Activated naive CD8-positive, alpha-beta T cell treated with anti-CD3 and anti-CD28 coated beads for 36 hours (primary cell): ENCODE measurements at places on chromosomes 5 and 9. TPM values are rescaled to one million over a fixed set of nuclear protein-coding genes. Genes with fewer than 3 reads are reported as not detected.

The CCL19 gene
- not detected for total RNA-seq

DNA sequence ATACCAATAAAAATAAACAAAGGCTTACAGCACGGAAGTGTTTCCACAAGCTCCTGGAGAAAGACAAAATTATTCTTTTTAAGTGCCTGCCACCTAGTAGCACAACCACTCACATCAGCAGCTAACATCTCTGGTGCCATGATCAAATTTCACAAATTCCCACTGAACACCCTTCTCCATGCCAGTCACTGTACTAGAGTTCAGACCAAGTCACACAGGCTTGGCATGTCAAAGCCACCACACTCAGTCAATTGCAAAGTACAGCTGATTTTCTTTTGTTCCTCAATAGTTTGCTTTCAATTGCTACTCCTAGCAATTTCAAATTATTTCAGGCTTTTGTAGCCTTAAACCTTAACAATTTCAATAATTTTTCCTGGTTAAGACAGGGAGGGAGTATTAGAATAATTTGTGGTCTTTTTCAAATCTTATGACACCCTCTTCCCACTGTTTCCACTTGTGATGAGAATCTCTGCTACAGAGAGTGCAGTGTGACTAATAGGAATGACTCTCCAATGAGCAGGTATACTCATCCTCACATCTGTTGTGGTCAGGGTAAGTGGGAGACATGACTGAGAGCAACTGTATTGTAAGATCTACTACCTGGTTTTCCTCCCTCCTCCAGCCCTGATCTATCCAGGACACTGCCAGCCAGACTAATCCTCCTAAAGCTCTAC lies 46.2 kb downstream of the RNF145 start:
- DNase-seq, result peak; percentile 12
- peaks cover 17% of the 10 kb centered on the region for H3K36me3 ChIP-seq
- H3K4me3 ChIP-seq, result no peak overlapping the region
- H3K27me3 ChIP-seq, result no peaks in the 10 kb centered on the region
- H3K4me1 ChIP-seq, result peaks cover 46% of the 10 kb centered on the region

The TMEM8B gene
- 2.8 TPM for total RNA-seq

The IPO11 gene
- total RNA-seq, result 73.4 TPM

GRCh38 chr9:99023831-99024230 lies 80.1 kb downstream of the COL15A1 start:
- H3K4me3 ChIP-seq, result no peak overlapping the region
- DNase-seq, result no peak
- H3K27ac ChIP-seq, result no peak overlapping the region
- peaks cover 19% of the 10 kb centered on the region for H3K4me1 ChIP-seq
- H3K36me3 ChIP-seq, result no peaks in the 10 kb centered on the region

GRCh38 chr9:18250053-18250452 lies 223.9 kb upstream of the ADAMTSL1 start:
- peaks cover 4% of the 10 kb centered on the region for H3K27me3 ChIP-seq
- H3K36me3 ChIP-seq, result no peaks in the 10 kb centered on the region
- no peak overlapping the region for H3K27ac ChIP-seq
- DNase-seq, result no peak

- H3K4me1 ChIP-seq, result no peaks in the 10 kb centered on the region
- no peak for DNase-seq
- H3K27ac ChIP-seq, result no peak overlapping the region
- no peaks in the 10 kb centered on the region for H3K27me3 ChIP-seq
- no peaks in the 10 kb centered on the region for H3K36me3 ChIP-seq
Observed at GRCh38 chr9:6590334-6590733, 55.2 kb downstream of the GLDC start.

- H3K27me3 ChIP-seq, result no peaks in the 10 kb centered on the region
- no peak overlapping the region for H3K4me3 ChIP-seq
- no peaks in the 10 kb centered on the region for H3K36me3 ChIP-seq
- H3K4me1 ChIP-seq, result no peaks in the 10 kb centered on the region
Observed at GRCh38 chr5:20590356-20590755, 602.4 kb upstream of the CDH18 start.

- no peak overlapping the region for H3K27ac ChIP-seq
- H3K27me3 ChIP-seq, result no peaks in the 10 kb centered on the region
- H3K36me3 ChIP-seq, result no peaks in the 10 kb centered on the region
- no peaks in the 10 kb centered on the region for H3K4me1 ChIP-seq
Observed at GRCh38 chr5:84361572-84361971, 23.1 kb downstream of the EDIL3 start.

- no peak overlapping the region for H3K27ac ChIP-seq
- H3K27me3 ChIP-seq, result no peaks in the 10 kb centered on the region
- no peaks in the 10 kb centered on the region for H3K4me1 ChIP-seq
- DNase-seq, result no peak
- H3K4me3 ChIP-seq, result no peak overlapping the region
Observed at GRCh38 chr5:81785322-81785721, 34.4 kb upstream of the SSBP2 start.

DNA sequence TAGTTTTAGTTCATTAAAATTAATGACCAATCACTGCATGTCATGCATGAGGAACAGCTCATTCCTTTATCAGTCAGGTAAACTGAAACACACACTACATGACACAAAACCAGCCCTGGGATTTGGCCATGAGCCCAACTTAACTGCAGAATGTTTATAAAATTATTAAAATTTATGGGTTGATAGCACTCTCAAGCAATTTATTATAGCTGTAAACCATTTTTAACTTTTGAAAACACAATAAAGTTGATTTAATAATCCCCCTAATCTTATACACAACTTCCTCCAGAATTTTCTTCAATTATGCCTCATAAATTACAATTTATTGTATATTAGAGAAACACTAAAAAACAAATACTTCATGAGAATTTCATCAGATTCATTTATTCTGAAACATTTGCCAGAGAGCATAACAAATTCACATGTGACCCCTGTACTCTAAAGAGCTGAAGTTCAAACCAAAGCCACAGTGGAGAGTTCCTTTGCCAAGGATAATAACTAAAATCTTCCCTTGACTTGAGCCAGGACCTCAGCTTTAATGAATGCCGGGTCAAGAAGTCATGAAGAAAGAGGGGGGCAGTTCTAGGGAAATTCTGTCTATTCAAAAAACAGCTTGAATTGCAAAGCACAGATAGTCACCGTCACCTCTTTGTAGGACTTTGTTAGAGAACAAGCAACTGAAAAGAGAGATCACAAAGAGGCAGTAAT lies 763.7 kb upstream of the GRAMD2B start:
- DNase-seq, result no peak
- no peaks in the 10 kb centered on the region for H3K36me3 ChIP-seq
- no peaks in the 10 kb centered on the region for H3K4me1 ChIP-seq
- H3K27ac ChIP-seq, result no peak overlapping the region

DNA sequence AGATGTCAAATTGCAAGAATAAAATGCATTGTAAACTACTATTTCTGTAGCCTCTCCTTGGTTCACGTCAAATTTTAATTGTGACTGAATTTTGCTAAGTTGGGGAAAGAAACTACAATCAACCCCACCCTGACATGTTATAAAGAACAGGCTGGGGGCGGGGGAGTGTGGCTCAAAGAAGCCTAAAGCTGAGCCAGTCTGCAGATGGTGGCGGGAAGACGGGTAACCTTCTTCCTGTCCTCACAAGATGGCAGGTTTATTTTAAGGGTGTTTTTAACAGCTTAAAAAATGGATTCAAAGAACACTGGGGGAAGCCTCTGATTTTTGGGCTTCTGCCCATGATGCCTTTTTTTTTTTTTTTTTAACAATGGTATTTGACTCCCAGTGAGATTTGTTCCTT lies 68.5 kb upstream of the MELK start:
- H3K27ac ChIP-seq, result peak overlapping the region; percentile 78
- no peaks in the 10 kb centered on the region for H3K27me3 ChIP-seq
- no peak overlapping the region for H3K4me3 ChIP-seq
- peaks cover 19% of the 10 kb centered on the region for H3K4me1 ChIP-seq
- H3K36me3 ChIP-seq, result no peaks in the 10 kb centered on the region

GRCh38 chr5:84393969-84394368 lies 9.3 kb upstream of the EDIL3 start:
- no peaks in the 10 kb centered on the region for H3K36me3 ChIP-seq
- no peaks in the 10 kb centered on the region for H3K4me1 ChIP-seq
- H3K27ac ChIP-seq, result no peak overlapping the region
- no peak for DNase-seq

GRCh38 chr9:136090056-136090735 lies 4.9 kb downstream of the NACC2 start:
- no peak overlapping the region for H3K27ac ChIP-seq
- no peak for DNase-seq
- H3K27me3 ChIP-seq, result no peaks in the 10 kb centered on the region
- H3K4me1 ChIP-seq, result peaks cover 3% of the 10 kb centered on the region

The CLIC3 gene
- total RNA-seq, result not detected

DNA sequence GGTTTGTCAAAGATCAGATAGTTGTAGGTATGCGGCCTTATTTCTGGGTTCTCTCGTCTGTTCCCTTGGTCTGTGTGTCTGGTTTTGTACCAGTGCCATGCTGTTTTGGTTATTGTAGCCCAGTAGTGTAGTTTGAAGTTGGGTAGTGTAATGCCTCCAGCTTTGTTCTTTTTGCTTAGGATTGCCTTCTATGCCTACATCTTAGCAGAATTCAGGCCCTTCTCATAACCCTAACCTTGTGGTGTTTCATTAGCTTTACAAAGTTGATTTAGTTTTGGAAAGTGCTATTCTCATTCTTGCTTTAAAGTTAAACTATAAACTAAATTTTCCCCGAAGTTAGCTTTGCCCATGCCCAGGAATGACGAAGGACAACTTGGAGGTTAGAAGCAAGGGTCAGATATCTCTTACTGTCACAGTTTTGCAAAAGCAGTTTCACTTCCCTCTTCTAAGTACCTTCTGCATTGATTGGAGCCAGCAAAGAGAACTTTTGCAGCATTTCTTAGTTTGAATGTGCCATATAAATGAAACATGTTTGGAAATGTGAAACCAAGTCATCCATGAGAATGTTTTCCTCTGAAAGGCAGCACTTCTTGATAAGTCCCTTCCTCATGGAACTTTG lies 274.3 kb upstream of the DMRT1 start:
- peaks cover 2% of the 10 kb centered on the region for H3K4me1 ChIP-seq
- no peak overlapping the region for H3K27ac ChIP-seq
- DNase-seq, result no peak
- H3K27me3 ChIP-seq, result no peaks in the 10 kb centered on the region

DNA sequence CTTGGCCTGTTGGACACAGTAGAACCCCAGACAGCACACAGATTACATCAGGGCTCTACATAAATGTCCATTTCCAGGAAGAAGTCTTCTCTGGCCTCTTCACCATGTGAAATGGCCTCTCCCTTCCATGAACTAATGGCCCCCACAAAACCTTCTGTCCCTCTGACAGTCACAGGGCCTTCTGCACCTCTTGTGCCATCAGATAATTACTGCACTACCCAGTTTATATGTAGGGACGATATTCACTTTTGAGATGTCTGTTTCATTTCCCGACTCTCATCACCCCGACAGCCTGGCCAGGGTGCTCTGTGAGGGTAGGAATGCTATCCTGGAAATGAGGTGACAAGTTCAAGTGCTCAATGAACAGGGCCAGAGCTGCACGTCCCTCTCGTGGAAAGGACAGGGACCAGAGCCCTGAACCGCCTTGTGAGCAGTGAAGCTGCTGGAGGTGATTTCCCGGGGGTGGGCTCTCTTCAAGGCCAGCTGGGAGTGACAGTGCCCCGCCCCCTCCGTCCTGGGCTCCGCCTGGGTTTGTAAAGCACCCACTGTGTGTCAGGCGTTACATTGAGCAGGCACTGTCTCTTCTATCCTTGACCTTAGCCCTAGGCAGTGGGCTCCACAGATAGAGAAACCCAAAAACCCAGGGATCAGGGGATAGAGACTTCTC lies 3.0 kb upstream of the FAM78A start:
- no peak for DNase-seq
- H3K27ac ChIP-seq, result no peak overlapping the region
- peak overlapping the region; percentile 80 for H3K4me3 ChIP-seq
- H3K27me3 ChIP-seq, result peaks cover 8% of the 10 kb centered on the region
- H3K36me3 ChIP-seq, result peaks cover 20% of the 10 kb centered on the region
- peaks cover 16% of the 10 kb centered on the region for H3K4me1 ChIP-seq

DNA sequence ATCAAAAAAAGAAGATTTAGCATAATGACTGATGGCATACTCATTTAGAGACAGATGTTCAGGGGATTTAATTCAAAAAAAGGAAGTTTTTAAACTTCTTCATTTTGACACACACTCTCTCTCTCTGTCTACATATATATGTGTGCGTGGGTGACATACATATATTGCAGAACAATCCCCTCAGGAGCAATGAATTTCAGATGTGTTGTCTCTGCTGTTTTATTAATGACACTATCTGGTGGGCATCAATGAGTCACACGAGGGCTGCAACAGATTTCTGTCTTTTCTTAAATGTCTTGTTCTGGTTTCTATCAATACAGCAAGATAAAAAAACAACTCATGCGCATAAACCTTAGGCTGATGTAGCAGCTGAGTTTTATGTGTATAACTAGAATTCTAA lies 123.5 kb upstream of the SLCO6A1 start:
- peaks cover 2% of the 10 kb centered on the region for H3K4me1 ChIP-seq
- H3K27ac ChIP-seq, result no peak overlapping the region
- DNase-seq, result no peak
- no peaks in the 10 kb centered on the region for H3K36me3 ChIP-seq
- H3K4me3 ChIP-seq, result no peak overlapping the region
- H3K27me3 ChIP-seq, result peaks cover 32% of the 10 kb centered on the region

DNA sequence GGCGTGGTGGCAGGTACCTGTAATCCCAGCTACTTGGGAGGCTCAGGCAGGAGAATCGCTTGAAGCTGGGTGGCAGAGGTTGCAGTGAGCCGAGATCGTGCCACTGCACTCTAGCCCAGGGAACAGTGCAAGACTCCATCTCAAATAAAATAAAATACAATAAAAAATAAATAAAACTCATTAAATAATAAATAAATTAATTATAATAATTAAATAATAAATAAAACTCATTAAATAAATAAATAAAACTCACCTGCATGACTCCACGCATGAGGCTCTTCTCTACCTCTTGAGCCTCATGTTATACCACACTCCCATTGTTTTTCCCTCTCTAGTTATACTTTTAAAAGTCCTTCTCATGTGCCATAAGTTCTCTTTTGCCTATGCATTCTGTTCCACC lies 995.4 kb downstream of the MAT2B start:
- H3K36me3 ChIP-seq, result no peaks in the 10 kb centered on the region
- H3K27ac ChIP-seq, result no peak overlapping the region

The FOXI1 gene
- total RNA-seq, result not detected

DNA sequence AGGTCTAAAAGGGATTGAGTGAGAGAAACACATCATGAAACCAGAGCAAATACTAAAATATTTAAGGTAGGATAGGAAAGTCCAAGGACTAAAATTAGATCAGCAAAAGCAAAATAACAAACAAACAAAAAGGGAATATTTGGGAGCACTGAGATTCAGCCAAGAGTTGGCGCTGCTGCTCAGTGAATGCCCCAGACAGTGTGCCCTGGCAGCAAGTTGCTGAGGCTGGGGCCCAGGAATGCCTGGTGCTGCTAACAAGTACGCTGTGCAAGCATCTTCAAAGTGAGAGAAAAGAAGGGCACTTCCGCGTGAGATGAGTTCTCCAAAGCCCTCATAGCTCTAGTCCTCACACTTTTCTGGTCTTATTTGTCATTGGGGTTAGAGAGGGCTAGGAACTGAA lies 603.3 kb downstream of the EFNA5 start:
- no peak overlapping the region for H3K4me3 ChIP-seq
- no peaks in the 10 kb centered on the region for H3K27me3 ChIP-seq
- no peak for DNase-seq
- no peaks in the 10 kb centered on the region for H3K36me3 ChIP-seq

GRCh38 chr9:137145731-137146526 lies 7.0 kb downstream of the GRIN1 start:
- no peak overlapping the region for H3K27ac ChIP-seq
- peaks cover 42% of the 10 kb centered on the region for H3K27me3 ChIP-seq
- DNase-seq, result no peak
- no peak overlapping the region for H3K4me3 ChIP-seq
- no peaks in the 10 kb centered on the region for H3K36me3 ChIP-seq

- no peak overlapping the region for H3K4me3 ChIP-seq
- H3K27ac ChIP-seq, result no peak overlapping the region
- no peak for DNase-seq
- H3K27me3 ChIP-seq, result no peaks in the 10 kb centered on the region
Observed at GRCh38 chr5:4230786-4231641, 635.4 kb downstream of the IRX1 start.
